A549 (cell line): ENCODE measurements at places on chromosomes 3 and 15.

GRCh38 chr3:89303701-89304100 is 196.3 kb downstream of the EPHA3 start:
- DNase-seq, result no peak

GRCh38 chr15:31427411-31427810 is 100.8 kb downstream of the KLF13 start:
- no peak for DNase-seq

GRCh38 chr3:17489139-17489538 is 253.3 kb downstream of the TBC1D5 start:
- no peak for DNase-seq

DNA sequence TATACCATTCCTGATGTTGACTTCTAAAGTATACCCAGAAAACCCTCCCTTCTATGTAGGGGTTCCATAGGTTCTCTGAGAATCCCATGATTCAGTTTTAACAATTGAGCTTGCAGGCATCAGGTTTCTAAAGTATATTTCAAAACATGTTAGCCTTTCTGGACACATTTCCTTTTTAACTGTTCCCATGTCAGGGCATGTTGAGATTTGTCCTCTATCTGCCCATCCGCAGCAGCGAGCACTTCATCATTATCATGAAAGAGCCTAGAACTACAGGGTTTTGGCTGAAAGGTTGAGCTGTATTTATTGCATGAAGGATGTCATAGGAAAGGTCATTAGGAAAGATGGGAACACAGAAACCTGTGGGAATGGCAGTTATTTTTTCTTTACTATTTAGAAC is 201.1 kb upstream of the BHLHE40 start:
- no peak for DNase-seq

GRCh38 chr3:108664266-108664665 is 74.7 kb downstream of the DZIP3 start:
- no peak for DNase-seq

DNA sequence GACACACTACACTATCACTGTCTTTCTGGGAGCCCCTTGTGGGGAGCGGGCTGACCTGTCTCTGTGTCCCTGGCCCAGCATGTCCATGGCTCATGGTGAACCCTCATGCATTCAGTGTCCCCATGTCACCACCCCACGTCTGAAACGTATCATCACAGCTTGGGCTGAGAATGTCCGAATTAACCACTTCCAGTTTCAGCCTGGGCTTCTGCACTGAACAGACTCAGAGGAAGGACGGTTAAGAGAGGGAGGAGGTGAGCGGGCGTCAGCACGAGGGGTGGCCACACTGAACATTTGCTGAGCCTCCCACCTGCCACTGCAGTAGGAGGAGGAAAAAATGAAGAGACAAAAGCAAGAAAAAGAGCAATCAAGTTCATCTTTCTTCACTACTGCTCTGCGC is 30.5 kb downstream of the ATP2B2 start:
- DNase-seq, result no peak

DNA sequence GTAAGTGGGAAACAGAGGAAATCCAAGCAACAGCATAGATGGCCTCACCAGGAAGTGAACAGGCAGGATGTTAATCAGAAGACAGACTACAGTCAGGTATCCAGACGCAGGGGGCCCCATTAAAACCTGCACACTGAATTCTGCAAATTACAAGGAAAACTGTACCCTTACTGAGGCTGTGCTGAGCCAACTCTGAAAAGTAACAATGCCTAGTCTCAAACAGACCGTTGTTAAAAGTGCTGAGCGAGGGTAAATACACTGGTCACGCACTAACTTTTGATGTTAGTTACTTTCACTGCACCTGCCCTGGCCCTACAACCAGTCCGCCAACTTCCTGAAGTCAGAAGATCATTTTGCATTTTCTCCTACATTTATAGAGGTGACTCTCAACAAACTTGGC is 1.0 kb downstream of the TAMM41 start:
- peak; percentile 41 for DNase-seq

DNA sequence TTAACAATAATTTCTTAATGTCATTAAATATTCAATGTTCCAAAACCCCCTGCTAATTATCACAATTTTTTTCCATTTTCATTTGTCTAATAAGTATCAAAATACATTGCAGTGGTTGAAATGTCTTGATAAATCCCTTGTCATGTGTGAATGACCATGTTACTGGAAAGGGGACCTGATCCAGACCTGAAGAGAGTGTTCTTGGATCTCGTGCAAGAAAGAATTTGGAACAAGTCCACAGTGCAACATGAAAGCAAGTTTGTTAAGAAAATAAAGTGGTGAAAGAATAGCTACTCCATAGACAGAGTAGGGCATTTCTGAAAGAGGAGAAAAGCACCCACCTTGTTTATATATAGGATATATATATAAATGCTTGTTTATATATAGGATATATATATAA is 10.4 kb upstream of the SELENOK start:
- no peak for DNase-seq

GRCh38 chr3:56775838-56776555 is 25.8 kb downstream of the ARHGEF3 start:
- no peak for DNase-seq

DNA sequence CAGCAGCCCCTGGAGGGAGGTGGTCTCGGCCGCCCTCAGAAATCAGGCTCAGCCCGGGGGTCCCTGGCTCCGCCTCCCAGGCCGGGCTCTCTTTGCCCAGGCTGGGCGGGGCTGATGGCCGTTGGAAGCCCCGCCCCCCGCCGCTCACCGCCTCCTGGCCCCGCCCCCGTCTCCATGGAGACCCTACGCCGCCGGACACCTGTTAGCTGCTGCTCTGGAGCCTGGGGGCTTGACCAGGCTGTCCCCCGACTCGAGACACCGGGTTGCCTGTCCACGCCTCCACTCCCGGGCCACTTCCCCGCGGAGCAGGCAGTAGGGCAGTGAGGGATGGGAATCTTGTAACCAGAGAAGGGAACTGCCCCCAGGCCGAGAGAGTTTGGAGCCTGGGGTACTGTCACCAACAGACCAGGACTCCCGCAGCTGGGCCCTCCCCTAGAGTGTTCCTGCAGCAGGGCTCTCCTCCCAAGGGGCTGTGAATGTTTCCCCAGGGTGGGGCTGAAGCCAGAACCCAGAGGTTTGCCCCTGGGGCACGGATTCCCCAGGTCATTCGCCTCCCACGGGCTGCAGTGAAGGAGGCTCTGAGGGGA is 27.8 kb upstream of the RPL32 start:
- DNase-seq, result no peak

DNA sequence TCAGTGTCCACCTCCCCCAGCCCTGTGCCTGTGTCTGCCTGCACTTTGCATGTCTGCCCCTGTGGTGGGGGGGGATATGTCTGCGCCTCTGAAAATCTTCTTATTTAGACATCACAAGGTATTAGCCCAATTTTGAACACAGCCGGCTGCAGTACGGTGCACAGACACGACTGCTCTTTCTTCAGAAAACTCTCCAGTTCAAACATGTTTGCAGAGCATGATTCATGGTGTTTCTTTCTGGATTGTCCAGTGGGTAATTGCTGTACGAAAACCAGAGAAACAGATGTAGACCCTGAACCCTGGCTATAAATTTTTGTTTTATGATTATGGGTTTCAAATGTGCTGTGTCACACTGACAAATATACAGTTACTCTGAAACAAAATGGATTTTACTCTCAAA is 3.4 kb upstream of the RARB start:
- peak; percentile 91 for DNase-seq

GRCh38 chr3:78204977-78205376 is 1165.1 kb downstream of the ROBO2 start:
- no peak for DNase-seq

- DNase-seq, result no peak
Measured at GRCh38 chr3:151614-152189, 44.9 kb upstream of the CHL1 start.

DNA sequence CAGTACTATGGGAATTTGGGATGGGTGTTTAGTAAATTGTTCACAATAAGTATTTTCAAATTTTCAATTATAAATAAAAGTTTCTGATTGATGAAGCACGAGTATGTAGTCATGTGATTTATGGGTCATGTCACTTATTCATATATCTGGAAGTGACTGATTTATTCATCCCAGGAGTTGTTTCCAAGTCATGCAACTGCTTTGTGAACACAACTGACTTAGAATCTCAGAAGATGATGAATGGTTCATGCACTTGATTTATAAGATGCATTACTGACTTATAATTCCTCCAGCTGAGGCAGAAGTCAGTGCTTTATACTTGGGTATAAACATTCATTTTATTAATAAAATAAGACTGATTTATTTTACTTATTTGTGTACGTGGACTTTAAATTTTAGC is 137.8 kb upstream of the CBLB start:
- no peak for DNase-seq

DNA sequence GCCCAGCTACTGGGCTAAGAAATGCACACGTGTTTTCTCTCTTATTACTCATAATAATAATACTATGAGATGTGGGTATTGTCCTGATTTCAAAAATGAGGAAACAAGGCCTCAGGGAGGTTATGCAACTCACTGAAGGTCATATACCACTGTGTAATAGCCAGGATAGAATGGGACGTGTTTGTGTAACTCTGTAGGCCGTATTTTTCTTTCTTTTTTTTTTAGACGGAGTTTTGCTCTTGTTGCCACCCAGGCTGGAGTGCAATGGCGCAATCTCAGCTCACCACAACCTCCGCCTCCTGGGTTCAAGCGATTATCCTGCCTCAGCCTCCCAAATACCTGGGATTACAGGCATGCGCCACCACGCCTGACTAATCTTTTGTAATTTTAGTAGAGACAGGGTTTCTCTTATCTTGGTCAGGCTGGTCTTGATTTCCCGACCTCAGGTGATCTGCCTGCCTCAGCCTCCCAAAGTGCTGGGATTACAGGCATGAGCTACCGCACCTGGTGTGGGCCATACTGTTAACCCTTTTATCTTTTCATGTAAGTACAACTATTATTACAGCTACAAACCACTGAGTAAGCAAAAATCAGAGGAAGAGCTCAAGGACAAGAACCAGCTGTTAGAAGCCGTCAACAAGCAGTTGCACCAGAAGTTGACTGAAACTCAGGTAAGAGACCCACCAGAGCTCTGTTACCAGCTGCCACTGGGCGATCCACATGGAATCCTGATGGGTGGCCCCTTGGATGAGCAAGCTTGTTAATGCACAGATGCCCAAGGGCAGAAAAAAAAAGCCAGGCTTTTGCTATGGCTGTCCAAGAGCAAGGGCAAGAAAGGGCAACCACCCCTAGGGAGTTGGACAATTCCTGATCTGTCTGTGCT is 6.7 kb downstream of the KNSTRN start:
- no peak for DNase-seq

- peak; percentile 26 for DNase-seq
Measured at GRCh38 chr3:46930945-46931403, 45.6 kb downstream of the CCDC12 start.

- no peak for DNase-seq
Measured at GRCh38 chr15:81530271-81530691, 156.3 kb upstream of the TMC3 start.
